GM13976 (cell line): ENCODE measurements at places on chromosomes 5 and 9.
A peak's percentile ranks its signal among the peaks of the same experiment; 100 is the strongest.

DNA sequence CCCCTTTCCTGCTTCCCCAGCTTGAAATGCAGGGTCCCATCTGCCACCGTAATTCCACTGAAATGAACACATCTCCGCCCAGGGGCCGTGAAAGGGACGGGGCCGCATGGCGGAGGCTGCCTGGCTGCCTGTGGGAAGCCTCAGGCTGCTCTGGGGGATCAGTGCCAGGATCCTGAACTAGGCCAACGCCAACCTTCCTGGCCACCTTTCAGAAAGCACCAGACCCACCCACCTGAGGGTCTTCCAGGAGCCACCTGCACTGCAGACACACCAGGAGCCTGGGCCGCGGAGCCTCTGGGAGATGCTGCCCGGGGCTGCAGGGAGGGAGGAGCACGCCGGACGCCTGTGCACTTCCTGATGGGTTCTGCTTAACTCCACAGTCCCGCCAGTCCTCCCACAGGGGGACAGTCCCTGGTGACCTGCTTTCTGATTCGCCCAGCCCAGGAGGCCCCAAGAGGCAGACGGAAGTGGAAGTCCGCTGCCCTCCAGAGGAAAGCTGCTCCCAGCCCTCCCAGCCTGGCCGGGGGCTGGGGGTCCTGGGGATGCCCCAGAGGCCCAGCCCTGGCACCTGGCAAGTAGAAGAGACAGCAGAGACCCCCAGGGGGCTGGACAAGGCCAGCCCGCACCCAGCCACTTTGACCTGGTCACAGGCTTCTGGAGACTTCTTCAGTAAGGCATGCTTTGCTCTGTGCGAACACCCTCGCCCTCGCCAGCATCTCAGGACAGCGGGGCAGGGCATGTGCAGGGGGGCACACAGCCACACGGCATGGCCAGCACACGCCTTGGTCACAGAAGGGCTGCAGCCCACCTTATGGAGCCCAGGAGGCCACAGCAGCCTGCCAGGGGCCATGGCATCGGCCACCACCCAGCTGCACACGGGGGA lies at the start of gene CARD9:
Gene CARD9, minus strand, starts transcription at position 370 of the 883 bp plus-strand sequence. CDS start 1,591 bp downstream, outside the sequence.
- DNase-seq, result peak; percentile 74

- no peak for DNase-seq
Measured at GRCh38 chr5:172165465-172165864, 22.6 kb downstream of the STK10 start.

- no peak for DNase-seq
Measured at GRCh38 chr5:1778138-1779020, 21.3 kb downstream of the MRPL36 start.

GRCh38 chr9:8332331-8332650 lies 532.7 kb upstream of the DMAC1 start:
- DNase-seq, result no peak

GRCh38 chr9:111451570-111451969 lies 32.6 kb downstream of the ECPAS start:
- no peak for DNase-seq

GRCh38 chr9:4831944-4832343 lies 39.2 kb downstream of the RCL1 start:
- no peak for DNase-seq

- no peak for DNase-seq
Measured at GRCh38 chr5:3300726-3301125, 294.9 kb upstream of the IRX1 start.
